ENCODE measurements at places on chromosomes 1 and 21.

- no peak for DNase-seq
Measured at GRCh38 chr1:6832531-6833188, 47.4 kb downstream of the CAMTA1 start.

- DNase-seq, result no peak
Measured at GRCh38 chr1:7922301-7922700, 18.3 kb downstream of the TNFRSF9 start.

DNA sequence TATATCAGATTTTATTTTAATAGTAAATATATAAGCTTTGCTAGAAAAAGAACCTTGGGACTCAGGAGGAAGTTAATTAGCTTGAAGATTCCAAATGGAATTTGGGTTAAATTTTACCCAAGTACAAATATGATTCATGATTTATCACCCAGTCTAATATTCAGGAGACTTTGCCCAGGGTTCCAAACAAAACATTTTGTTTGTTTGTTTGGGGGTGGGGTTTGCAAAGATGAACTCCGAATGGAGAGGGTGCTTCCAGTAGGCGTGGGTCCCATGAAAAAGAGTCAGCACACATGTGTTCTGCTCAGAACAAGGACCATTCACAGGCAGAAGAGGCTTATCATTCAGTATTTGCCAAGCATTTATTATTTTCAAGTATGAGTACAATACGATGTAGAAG is 23.5 kb downstream of the KCNT2 start:
- no peak for DNase-seq

- DNase-seq, result no peak
Measured at GRCh38 chr1:109643385-109644230, 12.3 kb upstream of the GSTM4 start.

DNA sequence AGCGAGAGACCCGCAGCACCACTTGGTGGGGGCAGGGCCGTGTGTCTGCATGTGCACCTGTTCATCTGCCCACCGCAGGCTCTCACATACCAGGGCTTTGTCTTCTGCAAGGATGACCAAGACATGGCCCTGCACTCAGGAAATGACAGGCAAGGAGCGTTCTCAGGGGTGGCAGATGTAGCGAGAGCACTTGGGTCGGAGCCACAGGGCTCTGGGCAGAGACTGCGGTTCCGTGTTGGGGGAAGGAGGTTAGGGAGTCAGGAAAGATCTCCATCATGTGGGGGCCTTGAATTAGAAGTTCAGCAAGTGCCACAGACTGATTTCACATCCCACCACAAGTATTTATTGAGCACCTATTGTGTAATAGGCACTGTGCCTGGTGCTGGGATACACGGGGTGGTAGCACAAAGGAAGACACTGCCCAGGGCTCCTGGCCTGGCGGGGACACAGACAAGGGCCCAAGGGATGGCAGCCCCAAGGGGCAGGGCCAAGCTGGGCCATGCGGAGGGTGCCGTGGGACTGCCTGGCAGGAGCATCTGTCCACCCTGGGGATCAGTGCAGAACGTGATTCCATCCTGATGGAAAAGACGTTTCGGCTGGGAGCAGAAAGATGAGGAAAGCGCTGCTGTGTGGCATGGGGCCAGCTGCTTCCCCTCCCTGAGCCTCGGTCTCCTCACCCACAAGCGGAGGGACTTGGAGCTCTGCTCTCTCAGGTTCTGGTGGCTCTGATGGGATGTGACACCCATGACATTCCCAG is 11.4 kb upstream of the SPSB1 start:
- DNase-seq, result no peak

- peak; percentile 2 for DNase-seq
Measured at GRCh38 chr1:115874904-115875303, 34.0 kb upstream of the NHLH2 start.

DNA sequence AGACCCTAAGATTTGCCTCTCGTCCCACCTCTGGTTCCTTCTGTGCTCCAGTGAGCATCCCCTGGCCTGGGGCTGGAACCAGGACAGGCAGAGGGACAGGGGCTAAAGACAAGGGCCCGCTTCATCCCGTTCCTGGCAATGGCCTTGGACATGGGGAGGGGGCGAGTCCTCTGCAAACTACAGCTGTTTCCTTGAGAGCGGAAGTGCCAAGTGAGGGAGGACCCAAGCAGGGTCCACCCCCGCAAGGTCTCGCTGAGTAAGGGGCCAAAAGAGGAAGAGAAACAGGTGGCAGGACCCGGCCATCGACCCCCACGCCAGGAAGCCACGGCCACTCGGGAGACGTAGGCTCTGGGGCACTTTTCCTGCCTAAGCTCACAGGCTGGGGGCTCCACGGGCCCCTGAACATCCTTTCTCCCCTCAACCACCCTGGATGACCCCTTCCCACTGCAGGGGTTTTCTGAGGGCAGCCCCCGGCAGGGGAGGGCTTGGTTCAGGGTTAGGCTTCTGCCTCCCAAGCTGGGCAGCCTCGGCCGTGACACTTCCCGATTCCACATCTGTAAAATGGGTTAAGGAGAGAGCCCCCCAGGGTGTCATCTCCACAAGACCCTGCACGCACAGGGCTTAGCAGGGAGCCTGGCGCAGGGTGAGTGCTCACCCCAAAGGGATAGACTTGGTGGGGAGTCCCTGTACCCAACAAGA is 17.9 kb upstream of the PLEKHG5 start:
- DNase-seq, result no peak

DNA sequence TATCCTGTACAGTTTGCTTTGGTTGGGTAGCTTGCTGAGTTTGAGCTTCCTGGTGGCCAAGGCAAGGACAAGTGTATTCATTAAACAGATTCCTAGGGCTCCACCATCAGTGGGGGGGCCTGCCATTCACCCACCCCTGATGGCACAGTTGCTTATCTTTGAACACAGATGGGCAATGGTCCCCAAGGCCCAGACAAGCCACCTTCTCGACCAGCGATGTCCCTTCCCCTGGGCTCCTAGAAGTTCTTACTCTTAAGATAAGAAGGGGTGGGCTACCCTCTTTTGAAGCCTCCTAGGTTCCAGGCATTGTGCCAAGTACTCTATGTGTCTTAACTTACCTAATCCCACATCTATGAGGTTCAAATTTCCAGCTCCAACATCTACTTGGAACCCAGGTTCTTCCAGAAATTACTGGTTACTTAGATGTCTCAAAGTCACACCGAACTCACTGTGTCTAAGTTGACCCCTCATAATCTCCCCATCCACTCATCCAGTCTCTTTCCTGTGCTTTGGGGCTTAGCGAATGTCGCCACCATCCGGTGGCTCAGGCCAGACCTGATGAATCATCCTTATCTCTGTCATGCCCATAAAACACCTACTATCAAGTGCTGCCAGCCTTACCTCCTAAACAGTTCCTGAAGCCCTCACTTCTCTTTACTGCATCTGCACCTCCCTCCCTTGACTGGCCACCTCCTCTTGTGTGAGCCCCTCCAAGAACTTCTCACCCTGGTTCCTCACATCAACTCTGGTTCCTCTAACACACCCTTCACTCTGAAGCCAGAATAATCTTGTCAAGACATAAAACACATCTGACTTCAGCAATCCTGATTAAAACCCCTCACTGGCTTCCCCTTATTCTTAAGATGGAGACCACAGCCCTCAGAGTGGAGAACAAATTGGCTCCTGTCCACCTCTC is 50.1 kb downstream of the KLHDC7A start:
- no peak for DNase-seq

- no peak for DNase-seq
Measured at GRCh38 chr21:45224189-45224938, 63.3 kb downstream of the POFUT2 start.

- no peak for DNase-seq
Measured at GRCh38 chr1:17527036-17527914, 12.2 kb upstream of the ARHGEF10L start.

GRCh38 chr1:230957580-230957989 is 21.1 kb downstream of the TTC13 start:
- no peak for DNase-seq

GRCh38 chr1:9960706-9961562 is 17.7 kb downstream of the NMNAT1 start:
- DNase-seq, result no peak

GRCh38 chr1:102942324-102942723 is 166.0 kb downstream of the COL11A1 start:
- DNase-seq, result no peak

DNA sequence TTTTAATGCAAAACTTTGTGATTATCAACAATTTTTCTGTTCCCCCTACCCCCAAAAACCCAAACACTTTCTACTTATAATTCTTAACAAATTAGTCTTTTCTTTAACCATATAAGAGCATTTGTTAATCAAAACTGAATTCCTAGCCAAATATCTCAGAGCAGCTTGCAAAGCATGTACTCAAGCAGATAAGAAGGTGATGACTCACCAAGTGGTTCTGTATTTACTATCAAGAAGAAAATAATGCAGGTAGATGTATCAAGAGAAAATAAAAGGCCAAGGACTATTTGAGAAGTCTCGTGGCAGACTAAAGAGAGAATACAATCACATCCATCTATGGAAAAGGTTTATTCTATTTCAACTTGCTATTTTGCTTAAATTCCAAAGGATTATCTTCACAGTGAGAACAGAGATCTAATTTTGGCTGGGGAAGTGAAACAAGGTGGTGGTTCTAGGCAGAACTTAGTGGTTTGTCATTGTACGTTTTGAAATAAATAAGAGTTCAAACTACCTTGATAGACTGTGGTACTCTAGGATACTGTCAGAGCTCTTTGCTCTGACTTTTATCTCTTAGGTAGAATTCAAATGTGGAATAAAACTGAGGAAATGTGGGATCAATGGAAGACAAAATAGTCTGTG is 94.7 kb upstream of the NRIP1 start:
- DNase-seq, result no peak

- peak; percentile 48 for DNase-seq
Measured at GRCh38 chr1:23657659-23658275, 33.8 kb upstream of the RPL11 start.

GRCh38 chr21:33036430-33037162 is 10.9 kb downstream of the OLIG2 start:
- peak; percentile 73 for DNase-seq

GRCh38 chr1:175178056-175178455 is 14.5 kb downstream of the KIAA0040 start:
- no peak for DNase-seq

GRCh38 chr1:230159580-230159979 is 92.5 kb downstream of the GALNT2 start:
- no peak for DNase-seq

DNA sequence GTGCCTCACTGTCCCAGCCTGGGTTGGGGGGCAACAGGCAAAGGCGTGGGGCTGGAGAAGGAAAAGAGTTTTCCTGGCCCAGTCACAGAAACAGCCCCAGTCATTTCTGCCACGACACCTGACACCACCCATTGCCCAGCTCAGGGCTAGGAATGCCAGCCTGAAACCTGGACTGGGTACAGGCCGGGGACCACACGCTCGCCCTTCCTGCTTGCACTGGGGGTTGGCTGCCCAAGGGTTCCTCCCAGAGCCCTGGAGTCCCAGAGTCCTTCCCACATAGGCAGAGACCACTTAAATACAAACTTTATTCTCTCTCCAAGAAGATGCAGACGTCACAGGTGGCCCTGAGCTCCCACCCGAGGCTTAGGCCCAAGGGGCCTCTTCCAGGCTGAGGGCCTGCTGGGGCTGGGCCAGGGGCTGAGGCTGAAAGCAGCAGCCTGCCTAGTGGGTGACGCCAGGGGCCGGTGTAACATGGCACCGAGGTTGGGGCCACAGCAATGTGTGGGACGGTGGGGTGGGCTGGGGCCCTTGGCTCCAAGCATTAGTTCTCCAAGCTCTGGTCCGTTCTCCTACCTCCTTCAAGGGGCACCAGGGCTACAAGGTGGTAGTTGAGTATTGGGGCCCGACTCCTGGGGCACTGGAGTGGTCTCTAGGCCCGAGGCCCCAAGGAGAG is 1.6 kb downstream of the TMEM52 start:
- DNase-seq, result no peak

DNA sequence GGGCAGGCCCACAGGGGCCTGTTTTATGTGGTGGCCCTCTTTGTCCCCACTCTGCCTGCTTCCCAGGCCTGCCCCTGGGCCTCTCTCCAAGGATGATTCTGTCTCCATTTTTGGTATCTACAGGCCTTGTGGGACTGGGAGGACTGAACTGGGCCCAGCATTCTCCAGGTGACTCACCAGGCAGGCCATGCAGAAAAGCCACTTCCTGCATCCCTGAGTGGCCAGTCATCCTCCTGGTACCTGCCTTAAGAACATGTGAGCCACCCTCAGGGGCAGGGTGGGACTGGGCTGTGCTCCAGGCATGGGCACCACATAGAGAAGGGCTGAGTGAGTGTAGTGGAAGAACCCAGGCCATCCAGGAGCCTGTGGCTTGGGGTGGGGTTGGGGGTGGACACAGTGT is 20.0 kb upstream of the BCAR3 start:
- no peak for DNase-seq

DNA sequence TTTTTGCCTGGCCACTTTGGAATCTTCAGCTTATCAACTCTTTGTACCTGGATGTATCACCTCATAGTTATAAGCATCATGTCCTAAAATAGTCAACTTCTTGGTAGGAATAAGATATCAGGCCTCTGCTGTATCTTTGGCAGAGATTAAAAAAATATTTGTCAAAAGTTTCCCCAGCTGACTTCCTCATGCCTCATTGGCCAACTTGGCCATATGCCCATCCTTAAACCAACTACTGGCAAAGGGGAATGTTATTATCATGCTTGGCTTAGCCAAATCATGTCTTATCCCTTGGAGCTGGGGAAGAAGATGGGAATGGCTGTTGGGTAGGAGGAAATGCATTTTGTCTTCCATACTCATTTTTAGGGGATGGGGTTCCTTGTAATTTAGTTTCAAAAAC is 23.4 kb downstream of the NFASC start:
- no peak for DNase-seq

GRCh38 chr1:180860535-180860934 is 52.2 kb upstream of the KIAA1614 start:
- DNase-seq, result peak; percentile 4

DNA sequence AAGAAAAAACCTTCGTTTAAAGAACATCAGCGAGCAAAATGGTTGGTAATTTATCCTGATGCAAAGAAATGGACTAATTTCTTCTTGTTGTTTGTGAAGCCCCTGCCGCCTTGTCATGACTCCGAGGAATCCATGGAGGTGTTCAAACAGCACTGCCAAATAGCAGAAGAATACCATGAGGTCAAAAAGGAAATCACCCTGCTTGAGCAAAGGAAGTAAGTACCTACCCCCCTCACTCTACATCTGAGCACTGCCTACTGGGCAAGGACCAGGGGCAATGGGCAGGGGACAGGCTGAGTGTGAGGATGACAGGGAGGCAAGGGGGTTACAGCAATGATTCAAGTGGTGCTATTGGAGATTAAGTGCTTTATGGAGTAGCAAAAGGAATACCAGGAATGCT is 29.4 kb downstream of the MAP3K7CL start:
- no peak for DNase-seq

- DNase-seq, result peak; percentile 83
Measured at GRCh38 chr1:54249819-54250435, 50.0 kb downstream of the MRPL37 start.

GRCh38 chr1:12177999-12178441 is 11.2 kb downstream of the TNFRSF1B start:
- DNase-seq, result peak; percentile 92

- no peak for DNase-seq
Measured at GRCh38 chr1:67823615-67824014, 9.7 kb downstream of the GNG12 start.

DNA sequence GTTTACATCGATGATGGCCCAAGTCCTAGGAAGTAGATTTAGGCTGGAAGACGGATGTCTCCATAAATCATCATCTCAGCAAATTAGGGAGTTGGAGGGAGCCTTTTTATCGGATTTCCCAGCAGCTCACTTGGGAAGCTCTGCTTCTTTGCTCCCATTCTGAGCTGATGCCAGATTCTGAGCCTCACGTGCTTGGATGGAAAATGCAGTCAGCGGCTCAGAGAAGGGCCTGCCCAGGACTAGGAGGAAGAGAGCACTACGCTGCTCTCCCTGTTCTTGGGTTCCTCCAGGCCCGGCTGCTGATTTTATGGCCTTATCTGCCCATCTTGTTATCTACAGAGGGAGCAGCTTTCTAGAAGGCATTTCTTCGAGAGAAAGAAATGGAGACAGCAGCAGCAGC is 42.0 kb downstream of the UBIAD1 start:
- DNase-seq, result no peak

Measured in dermis microvascular lymphatic vessel endothelial cell (primary cell).